Left colon (tissue), 2 donors: ENCODE measurements at places on chromosomes 1 and 21. TPM values are rescaled to one million over a fixed set of nuclear protein-coding genes. Genes with fewer than 3 reads are reported as not detected.

- DNase-seq = peak; percentile 69
Observed at GRCh38 chr1:16888860-16889816, 6.6 kb upstream of the RNU1-2 start.

- no peak for DNase-seq
Observed at GRCh38 chr1:93296555-93297154, 49.1 kb upstream of the DR1 start.

GRCh38 chr1:62484824-62485468, 48.1 kb downstream of the USP1 start:
- no peak for DNase-seq

DNA sequence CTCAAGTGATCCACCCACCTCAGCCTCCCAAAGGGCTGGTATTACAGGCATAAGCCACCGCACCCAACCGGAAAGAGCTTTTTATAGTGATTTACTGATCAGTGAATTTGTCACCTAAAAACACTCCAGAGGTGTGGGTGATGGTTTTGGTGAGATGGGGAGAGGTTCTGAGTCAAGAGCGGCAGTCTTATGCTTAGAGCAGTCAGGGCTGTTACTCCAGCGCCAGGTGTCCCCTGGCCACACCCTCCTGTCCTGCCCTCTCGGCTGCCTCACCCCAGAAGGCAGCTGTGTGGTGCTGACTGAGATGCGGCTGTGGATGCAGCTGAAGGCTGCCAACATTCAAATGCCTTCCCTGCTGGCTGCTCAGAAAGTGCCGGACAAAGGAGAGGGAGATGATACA, 94.5 kb upstream of the LPGAT1 start:
- DNase-seq = peak; percentile 82

- DNase-seq = no peak
Observed at GRCh38 chr1:51956528-51957509, 33.7 kb downstream of the RAB3B start.

- no peak for DNase-seq
Observed at GRCh38 chr21:42010507-42011495, 641 bp upstream of the ZBTB21 start.

GRCh38 chr1:36807262-36807661, 227.1 kb downstream of the GRIK3 start:
- no peak for DNase-seq

DNA sequence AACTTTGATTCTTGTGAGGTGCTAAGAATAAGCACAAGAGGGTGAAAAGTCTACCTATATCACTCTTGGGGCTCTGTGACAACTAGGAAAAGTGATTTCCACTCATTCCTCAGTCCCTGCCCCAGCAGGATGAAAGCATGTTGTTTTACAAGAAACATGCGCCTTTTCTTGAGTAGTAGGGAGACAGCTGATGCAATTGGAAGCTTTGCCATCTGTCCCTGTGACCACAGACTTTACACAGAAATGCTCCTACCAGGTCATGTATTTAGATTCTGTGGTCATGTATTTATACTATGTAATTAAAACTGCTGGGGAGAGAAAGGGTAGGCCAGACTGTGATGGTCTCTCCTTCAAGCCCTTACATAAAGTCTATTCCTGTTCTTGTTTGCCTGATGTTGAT, 445.5 kb downstream of the PTPRC start:
- no peak for DNase-seq

DNA sequence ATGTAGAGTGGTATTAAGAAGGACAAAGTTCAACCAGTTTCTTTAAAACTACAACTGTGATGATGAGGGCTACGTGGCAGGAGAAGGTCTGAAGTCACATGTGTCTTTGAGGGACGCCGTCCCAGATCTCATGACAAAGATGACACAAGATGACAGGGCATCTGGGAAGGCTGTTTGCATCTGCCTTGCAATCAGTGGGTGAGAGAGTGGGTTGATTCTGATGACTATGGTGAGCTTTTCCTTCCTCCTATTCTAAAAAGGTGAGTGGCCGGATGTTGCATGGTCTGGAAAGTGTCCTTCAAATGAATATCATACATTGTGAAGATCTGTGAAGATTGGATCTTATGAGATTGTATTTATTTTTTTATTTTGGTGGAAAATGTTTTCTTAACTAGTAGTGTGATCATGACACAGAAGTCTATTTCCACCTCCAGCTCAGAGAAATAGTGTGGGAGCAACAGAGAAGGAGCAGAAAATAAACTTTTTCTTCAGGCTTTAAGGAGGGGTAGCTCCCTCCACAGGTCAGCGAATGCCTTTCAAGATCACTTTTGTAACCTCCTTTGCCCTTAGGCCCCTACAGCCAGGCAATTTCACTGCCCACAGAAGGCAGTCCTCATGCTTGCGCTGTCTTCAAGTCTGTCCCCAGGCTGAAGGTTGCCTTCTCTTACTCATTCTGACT, 76.0 kb upstream of the ATF3 start:
- DNase-seq = no peak

ITLN1 gene
- 512 TPM for total RNA-seq

C1orf226 gene
- total RNA-seq = 44.1 TPM

ADGRL2 gene
- total RNA-seq = 4.2 TPM

SIM2 gene
- not detected for total RNA-seq

TMEM51 gene
- total RNA-seq = 23.4 TPM

OR2L13 gene
- not detected for total RNA-seq

STIL gene
- 4.7 TPM for total RNA-seq

SLC30A2 gene
- 0.22 TPM for total RNA-seq

EPHX1 gene
- total RNA-seq = 67.3 TPM
